ENCODE measurements at places on chromosomes 3 and 15.

GRCh38 chr3:31227131-31227562 lies 305.6 kb upstream of the STT3B start:
- DNase-seq = no peak

DNA sequence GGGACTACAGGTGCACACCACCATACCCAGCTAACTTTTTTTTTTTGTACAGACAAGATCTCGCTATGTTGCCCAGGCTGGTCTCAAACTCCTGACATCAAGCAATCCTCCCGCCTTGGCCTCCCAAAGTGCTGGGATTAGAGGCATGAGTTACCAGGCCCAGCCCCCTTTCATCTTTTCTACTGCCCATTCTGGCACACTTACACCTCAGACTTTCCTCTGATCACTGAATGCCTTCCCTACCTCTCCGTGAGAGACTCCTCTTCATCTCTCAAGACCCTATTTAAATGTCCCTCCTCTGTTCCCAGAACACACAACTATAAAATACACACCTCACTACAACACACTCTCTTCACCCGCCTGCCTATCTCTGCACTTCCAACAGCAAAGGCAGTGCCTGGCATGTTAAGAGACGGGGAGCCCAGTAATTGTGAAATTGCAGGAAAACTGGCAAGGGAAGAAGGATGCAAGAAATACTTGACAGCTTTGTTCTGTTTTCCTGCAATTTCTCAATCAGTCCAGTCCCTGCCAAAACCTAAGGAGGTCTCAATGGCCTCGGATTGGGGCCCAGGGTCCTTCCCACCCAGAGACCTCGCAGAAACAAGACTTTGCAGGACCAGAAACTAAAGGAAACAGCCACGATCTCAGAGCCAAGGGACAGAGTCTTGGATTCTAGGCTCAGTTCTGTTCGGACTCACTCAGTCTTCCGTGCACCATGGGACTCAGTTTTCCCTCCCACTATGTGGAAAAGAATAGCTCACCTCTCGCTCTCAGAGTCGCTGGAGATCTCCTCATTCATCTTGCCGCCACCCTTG lies 849 bp downstream of the RRP9 start:
- DNase-seq = no peak

GRCh38 chr15:83694015-83694414 lies 40.1 kb downstream of the ADAMTSL3 start:
- no peak for DNase-seq

- DNase-seq = no peak
Measured at GRCh38 chr15:45869034-45869668, 234.3 kb downstream of the SQOR start.

All from stimulated activated CD8-positive, alpha-beta memory T cell treated with anti-CD3 and anti-CD28 coated beads, Interleukin-4, amount 100 ng/mL, for 4 hours (primary cell).